ENCODE measurements at places on chromosomes 3 and 15.

DNA sequence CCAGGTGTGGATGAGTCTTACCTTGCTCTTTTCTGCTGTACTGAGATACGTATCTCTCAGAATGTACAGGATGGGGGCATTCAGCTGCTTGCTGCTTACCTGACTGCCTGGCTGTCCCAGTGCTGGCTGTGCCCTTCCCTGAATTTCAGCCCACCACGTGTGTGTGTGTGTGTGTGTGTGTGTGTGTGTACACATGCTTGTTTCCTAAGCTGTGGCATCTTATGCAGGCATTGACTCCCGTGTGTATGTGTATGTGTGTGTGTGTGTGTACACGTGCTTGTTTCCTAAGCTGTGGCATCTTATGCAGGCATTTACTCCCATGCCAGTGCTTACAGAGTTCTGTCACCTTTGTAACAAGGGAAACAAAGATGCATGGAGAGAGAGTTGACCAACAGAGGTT is 60.4 kb upstream of the PLXNA1 start:
- DNase-seq, result no peak

- no peak for DNase-seq
Observed at GRCh38 chr3:187051724-187052366, 87.5 kb downstream of the RPL39L start.

GRCh38 chr3:28840976-28841376 is 439.9 kb upstream of the RBMS3 start:
- DNase-seq, result no peak

- DNase-seq, result no peak
Observed at GRCh38 chr3:133300102-133300501, 99.8 kb upstream of the BFSP2 start.

DNA sequence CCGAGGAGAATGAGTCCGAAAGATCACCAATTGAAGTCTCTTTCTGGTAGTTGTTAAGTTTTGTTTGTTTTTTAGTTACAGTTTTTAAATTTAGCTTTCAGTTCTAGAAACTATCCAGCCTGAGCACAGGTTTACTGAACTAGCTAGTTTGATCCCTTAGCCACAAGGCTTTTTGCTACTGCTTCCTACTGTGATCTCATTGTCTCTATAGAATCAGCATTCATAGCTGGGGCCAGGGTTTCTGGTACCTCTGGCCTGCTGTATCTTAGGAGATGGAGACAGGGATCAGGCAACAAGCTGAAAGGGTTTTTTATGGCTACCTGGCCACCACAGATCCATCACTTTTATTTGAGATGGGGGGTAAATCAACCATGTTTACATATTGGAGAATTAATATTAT is 37.0 kb downstream of the GOLM2 start:
- DNase-seq, result no peak

DNA sequence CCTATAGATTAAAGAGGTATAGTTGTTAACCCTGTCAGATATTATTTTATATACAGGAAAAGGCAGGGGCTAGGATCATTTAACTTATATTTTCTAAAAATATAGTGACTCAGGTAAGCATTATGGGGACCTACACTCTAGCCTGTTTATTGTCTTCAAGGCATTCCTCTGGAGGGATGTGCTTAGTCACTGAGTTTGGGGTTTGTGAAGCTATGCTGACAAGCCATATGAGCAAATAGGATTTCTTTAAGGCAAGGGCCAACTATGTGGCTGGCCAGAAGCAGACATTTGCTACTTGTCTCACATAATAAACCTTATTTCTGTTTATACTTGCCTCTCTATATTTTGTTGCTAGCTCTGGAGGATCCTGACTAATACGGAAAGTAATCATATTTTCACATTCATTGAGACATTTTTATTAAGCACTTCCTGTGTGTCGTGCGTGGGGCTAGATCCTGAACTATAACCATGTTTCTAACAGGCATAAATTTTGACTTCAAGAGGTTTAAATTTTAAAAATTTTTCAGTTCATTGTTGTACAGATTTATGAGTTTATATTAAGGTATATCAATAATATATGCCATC is 153.4 kb downstream of the OTOL1 start:
- no peak for DNase-seq

- no peak for DNase-seq
Observed at GRCh38 chr3:55170444-55170843, 242.6 kb upstream of the LRTM1 start.

- DNase-seq, result no peak
Observed at GRCh38 chr3:61812517-61812916, 251.1 kb downstream of the PTPRG start.

- no peak for DNase-seq
Observed at GRCh38 chr15:59632714-59633113, 21.1 kb downstream of the GCNT3 start.

- DNase-seq, result peak; percentile 57
Observed at GRCh38 chr15:90240856-90241255, 6.8 kb downstream of the GDPGP1 start.

DNA sequence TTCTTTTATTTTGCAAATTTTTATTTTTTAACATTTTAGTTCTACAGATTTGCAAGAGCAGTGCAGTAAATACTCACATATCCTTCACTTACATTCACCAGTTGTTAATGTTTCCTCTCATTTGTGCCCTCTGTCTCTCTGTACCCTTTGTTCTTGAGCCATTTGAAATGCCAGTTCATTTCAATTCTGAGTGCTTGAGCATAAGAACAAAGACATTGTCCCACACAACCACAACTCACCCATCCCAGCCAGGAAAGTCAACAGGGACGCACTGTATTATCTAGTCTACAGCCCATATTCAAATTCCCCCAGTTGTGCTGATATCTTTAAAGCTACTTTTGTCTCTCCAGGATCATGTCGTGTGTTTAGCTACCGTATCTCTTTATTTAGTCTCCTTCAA is 141.4 kb upstream of the SLC6A11 start:
- DNase-seq, result no peak

DNA sequence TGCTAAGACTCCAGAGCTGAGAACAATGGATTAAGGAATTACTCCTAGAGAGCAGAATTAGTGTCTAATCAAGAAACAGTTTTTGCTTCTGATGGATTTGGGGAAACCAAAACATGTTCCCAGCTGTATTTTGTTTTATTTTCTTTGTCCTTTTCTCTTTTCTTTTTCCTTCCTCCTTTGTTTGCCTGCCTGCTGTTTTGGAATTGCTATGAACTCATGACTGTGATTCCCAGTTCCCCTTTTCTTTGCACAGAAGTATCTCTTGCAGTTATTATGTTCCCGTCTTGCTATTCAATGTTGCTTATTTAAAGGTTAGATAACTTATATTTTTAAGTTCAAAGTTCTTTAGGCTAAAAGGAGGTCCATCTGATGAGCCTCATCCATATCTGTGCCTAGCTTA is 77.0 kb upstream of the GBE1 start:
- no peak for DNase-seq

DNA sequence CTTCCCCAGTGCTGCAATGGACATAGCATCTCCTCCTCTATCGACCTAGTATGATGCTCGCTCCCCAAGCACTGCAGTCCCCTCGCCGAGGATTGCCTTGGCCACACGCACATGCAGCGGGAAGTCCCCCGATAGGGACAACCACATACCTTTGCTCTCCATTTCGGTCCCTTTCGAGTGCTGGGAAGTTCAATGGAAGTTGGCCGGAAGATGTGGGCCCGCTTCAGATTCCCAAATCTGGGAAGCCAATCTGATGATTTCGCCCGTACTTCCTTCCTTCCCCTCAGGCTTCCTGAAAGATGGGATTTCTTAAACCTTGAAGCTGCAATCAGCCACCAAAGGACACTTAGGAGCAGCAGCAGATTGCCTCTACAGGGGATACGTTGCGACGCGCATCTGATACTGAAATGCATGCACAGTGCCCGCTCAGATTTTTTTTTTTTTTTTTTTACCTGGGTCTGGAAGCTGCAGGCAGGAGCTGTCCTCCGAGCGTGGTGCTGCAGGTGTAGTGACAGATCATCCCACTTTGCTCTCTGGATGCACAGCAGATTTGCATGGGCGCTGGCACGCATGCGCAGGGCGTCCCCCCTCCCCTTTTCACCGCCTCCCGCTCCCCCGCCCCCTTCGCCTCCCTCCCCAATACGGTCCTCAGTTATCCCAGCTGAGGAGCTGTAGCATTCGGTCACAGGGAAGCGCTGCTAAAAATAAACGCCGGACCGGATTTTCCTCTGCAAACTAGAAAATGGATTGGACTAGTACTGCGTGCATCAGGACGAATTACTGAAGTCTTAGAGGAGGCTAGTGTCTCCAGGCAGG is at the start of gene FGF12:
Gene FGF12 (minus strand): TSS at position 510 of the 816 bp plus-strand sequence.
- peak; percentile 82 for DNase-seq

- peak; percentile 2 for DNase-seq
Observed at GRCh38 chr3:18428991-18429745, 4.0 kb upstream of the SATB1 start.

DNA sequence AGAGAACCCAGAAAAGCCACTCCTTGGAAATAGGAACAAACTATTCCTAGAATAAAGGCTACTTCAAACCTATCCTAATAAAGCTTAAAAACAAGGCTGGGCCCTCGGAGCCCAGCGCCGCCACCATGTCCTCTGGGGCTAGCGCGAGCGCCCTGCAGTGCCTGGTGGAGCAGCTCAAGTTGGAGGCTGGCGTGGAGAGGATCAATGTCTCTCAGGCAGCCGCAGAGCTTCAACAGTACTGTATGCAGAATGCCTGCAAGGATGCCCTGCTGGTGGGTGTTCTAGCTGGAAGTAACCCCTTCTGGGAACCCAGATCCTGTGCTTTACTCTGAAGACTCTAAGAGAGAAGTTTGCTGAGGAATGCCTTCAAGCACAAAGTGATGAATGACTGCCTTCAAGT is 63.2 kb downstream of the ADAM10 start:
- no peak for DNase-seq

DNA sequence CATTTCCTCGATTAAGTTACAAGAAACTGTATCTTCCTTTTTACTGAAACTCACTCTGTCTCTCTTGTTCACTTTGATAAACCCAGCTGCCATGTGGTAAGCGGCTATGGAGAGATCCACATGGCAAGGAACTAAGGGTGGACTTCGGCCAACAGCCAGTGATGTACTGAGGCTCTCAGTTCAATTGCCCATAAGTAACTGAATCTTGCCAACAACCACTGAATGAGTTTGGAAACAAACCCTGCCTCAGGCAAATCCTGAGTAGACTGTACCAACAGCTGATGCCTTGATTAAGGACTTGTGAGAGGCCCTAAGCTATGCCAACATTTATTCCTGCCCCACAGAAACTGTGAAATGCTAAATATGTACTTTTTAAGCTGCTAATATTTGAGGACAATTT is 433.5 kb downstream of the PLOD2 start:
- DNase-seq, result no peak

DNA sequence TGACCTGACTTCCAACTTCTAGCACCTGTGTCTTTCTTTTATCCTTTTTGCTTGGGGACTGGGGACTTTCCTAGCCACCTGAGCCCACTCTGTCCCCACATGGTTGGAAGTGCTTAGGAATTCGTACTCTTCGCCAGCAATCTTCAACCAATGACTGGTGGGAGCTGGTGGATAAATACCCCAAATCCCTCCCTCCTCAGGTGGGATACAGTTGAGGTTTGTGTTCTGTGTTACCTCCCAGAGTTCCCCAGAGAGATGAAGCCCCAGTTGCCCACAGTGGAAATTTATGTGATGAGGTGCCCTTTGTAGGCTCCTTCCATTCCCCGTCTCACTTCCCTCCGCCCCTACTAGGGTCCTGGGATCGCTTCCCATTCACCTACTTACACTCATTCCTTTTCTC is 40.1 kb upstream of the CFAP161 start:
- DNase-seq, result no peak

GRCh38 chr3:148863814-148864213 is 1.3 kb upstream of the CPA3 start:
- no peak for DNase-seq

DNA sequence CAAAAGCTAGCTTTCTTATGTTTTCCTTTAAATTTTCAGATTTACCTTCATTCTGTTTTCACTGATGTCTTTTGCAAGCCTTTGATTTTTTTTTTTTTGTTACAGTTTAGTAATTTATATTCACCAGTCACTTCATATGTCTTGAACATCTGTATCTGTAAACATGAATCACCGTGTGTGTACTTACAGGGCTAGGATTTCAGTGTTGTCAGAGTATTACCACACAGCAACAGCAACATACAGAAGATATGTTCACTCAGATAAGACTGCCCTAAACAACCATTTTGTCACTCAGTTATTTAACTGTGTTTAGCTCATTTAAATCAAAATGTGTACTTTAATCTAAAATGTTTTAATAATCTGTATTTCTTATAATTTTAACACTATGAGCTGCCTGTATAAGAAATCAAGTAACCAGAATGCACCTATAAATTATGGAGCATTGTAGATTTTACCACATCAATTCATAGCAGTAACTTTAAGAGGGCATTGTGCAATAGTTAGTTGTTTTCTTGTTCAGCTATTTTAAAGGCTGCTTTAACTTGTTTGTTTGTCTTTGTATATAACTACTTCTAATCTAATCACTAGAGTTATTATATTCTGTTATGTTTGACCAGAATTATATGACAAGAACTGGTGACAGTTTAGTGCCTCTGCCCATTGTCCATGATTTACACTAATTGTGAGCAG is 50.4 kb downstream of the GHSR start:
- no peak for DNase-seq

GRCh38 chr3:55180936-55181535 is 253.2 kb upstream of the LRTM1 start:
- DNase-seq, result peak; percentile 29

Measured in NCI-H524 (cell line).